ENCODE measurements at places on chromosomes 12 and 14.

- no peak for DNase-seq
These were observed 7.6 kb downstream of the GCH1 start for GRCh38 chr14:54894995-54895394.

- no peak for DNase-seq
These were observed 121.2 kb downstream of the METTL25 start for GRCh38 chr12:82479511-82479910.

DNA sequence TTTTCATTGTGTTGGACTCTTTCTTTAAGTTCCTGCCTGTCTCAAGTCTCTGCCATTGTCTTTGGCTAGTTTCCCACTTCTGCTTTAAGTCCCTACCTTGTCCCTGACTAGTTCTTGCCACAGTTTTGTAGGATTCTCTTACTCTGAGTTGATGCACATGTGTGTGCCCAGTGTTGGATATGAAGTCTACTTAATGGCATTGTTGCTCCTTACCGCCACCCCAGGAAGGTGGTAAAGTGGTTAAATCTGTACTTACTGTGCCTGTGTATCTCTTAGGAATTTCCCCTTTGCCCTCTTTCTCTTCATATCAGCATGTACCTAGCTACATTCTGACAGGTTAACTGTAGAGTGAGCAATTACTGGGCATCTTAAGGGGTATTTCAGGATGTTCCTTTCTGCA lies 227.1 kb downstream of the NUBPL start:
- DNase-seq, result no peak

GRCh38 chr14:99247101-99247729 lies 24.8 kb downstream of the BCL11B start:
- DNase-seq, result no peak

DNA sequence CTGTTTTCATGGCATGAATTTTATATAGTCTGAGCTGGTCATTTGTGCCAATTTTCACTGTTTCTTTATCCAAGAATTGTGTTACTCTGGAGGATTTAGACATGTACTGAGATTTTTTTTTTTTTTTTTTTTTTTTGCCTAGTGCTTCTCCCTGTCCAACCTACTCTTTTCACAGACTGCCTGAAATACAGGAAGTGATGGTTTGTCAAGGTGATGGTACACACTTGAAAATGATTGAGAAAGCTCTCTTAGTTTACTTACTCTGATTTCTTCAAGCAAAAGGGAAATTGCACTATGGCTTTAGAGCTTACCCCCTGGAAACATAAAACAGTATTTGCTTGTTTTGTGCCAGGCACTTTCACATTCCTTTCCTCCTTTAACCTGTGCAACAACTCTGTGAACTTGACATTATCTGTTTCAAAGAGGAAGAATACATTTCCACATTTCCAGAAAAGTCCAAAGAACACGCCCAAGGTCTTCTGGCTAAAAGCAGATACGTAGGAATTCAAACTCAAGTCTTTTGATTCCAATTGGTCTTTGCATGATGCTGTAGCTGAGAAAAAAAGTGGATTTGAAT lies 181.1 kb downstream of the SLC15A5 start:
- DNase-seq, result no peak

DNA sequence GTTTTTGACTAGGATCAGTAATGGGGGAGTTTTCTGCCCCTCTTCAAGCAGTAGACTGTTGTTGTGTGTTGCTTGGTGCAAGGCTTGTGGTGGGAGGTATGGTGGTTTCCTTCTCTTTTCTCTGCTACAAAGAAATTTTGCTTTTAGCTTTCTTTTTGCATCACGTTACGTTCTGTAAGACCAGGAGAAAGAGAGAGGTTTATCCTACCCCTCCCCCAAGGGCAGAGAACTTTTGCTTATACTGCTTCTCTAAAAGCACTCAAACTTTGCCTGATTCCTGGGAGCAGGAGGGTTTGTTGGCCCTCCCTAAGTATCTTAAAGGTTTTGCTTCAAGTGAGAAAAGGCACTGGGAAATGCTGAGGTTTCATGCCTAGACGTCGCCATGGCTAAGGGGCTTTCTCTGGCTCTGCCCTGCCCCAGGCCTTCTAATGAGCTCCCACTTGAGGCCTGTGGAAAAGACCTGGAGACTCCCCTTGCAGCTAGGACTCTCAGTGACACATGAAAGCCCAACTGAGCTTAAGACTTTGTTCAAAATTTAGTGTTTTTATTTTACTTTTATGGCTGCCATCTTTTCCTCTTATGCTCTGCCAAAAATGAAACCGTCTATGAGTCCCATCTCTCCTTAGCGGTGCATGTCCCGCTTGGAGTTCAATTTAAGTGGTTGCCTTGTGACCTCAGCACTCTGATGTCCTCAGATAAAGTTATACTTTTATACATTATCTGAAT lies 49.2 kb downstream of the EIF2S3B start:
- DNase-seq, result peak; percentile 65

DNA sequence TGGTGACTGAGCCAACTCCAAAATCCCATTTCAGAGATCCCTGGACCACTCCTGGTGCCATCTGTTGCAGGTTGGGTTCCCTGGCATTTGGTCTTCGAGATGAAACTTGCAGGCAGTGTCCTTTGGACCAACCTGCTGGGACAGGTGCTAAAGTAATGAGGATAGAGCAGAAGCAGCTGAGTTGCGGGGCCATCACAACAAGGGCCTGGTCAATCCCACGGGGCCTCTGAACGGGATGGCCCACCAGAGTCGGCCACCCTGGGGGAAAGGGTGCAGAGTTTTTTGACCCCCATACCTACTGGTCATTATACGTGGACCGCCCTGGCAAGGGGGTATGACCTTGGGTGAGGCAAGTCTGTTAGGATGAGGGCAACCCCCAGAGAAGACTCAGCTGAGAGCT lies 39.3 kb downstream of the DLK1 start:
- DNase-seq, result no peak

- peak; percentile 32 for DNase-seq
These were observed 428.1 kb downstream of the NRXN3 start for GRCh38 chr14:78598046-78598920.

DNA sequence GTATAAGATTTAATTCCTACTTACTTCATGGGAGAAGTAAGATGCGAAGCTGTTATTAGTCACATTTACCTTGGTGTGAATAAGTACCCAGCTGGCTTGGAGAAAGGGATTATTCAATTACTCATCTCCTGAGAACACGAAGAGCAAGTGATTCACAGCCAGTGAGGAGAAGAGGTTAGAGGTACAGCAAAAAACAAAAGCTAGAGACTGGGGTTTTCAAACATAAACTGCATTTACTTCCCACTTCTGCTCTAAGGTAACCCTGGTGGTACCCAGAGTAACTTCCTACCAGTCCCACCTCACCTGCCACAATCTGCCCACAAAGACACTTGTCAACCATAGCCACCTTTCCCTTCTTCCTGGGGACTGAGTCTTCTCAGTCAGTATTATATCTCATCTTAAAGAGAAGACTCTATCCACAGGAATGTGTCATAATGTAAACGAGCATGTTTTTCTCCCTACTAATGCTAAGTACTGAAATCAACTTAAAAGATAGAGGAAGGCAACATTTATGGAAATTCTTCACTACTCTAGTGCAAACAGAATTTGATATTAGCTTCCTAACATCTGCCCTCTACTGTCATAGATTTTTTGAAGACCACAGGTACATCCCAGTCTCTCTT lies 6.0 kb upstream of the IL22 start:
- DNase-seq, result no peak

DNA sequence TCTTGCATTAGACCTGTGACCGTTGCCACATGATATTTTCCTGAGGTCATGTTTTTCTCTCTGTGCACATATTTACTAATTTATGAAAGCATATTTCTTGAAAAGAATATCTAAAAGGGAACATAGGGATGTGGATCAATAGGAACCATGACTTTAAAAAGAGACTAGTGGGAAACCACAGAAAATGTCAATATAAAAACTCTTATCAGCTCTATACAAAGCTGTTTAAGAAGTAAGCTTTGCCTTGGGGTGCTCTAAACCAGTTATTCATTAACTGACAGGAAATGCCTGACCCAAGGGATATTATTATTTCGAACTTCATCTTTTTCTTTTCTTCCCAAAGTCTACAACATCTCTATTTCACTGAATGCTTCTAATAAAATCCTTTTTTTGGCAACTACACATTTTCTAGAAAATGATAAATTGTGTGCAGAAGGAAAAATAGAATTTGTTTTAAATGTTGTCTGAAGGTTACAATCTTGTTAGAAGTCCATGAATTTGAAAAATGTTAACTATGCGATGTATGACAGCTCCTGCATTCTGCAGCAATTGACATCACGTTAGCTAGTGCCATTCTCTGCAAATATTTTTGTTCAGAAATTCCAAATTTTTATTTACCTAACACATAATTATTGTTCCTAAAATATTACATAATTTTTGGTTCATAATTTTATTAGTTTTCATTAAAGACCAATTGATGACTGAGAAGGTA lies 345.0 kb downstream of the SLC16A7 start:
- no peak for DNase-seq

- no peak for DNase-seq
These were observed 5.9 kb upstream of the ORAI1 start for GRCh38 chr12:121620333-121620891.

DNA sequence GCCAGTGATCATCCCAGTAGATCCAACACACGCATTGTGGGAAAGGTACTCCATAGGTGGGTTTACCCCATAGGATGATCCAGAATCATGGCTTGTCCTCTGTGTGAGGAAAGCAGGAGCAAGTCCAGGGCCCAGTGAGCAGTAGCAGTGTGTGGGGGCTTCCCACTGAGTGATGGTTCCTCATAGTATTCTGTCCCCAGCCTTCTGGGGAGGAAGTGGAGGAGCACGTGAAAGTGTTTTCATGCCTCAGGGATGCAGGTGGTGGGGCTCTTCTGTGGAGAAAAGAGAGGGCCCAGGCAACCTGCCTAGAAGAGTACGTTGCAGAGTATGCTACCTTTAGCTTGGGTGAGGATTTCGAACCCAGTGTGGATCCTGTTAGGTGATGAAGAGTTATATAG lies 56.5 kb downstream of the SUSD6 start:
- DNase-seq, result no peak

DNA sequence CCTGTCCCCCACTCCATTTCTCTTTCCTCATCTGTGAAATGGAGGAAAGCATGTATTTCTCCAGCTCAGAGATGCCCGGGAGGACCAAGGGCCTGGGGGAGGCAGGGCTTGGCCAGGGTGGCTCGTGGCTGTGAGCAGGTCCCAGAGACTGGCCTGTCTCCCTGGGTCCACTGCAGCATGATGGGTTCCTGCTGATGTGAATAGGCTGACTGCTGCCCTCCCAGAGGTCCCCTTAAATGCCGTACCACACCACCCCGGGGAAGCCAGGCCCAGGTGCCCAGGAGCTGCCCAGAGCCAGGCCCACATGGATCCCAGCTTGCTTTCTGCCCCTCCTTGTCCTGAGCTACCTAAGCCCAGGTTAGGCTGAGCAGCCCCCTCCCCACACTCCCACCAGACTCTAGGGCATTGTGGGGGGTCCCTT lies 158.2 kb upstream of the C14orf180 start:
- DNase-seq, result no peak

DNA sequence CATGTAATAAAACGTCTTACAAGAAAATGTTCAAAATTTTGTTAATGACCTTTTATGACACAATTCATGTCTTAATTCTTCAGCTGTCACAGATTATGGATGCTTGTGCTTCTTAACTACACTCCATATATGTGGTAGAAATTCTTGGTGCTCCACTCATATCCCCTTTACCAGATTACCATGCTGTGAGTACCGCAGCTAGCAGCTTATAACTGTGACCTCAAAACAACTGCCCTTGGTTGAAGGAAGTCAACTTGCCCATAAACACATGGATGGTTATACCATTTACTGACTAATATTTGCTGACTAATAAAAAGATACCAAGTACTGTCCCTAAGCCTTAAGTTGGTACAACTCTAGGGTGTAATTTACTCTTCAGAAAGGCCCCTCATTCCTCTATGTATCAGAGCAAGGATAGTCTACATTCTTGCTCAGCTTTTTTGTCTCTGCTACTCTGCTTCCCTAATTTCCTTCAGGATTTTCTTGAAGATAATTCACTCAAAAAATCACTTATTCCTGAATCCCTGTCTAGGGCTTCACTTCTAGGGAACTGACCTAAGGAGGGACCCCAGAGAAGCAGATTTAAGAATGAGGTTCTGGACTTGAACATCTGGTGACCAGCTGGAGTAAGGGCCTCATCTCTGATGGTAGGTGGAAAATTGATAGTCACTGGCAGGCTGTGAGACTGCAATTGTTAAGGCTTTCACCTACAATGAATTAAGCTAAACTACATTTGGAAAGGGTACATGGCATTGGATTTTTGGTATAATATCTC lies 152.3 kb downstream of the SLC6A15 start:
- no peak for DNase-seq

DNA sequence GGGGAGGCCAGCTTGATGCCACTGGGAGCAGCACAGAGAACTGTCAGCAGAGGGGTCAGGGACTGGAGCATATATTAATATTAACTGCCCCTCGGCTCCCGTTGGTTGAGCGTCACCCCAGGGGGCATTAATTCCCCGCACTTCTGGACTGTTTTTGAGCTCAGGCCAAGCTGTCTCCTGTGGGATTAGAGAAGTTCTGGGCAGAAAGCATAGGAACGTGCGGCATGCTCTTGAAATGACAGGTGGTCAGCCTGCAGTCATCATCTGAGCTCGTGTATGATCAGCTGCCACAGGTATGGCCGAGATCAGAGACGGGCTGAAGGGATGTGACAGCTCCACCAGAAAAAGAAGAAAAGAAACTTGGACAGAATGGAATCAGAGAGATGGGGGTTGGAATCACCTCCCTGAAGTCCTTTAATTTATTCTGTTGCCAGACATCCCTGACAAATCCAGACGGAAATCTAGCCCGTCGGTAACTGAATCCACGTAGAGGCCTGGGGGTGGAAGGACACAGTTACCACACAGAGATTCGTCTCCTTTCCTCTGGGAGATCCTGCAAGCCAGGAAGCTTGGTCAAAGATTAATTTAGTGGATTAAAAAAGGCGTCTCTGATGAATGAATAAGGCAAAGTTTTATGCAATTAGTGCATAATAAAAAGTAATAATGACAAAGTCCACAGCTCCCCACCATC lies 23.6 kb downstream of the NR1H4 start:
- DNase-seq, result no peak

- peak; percentile 74 for DNase-seq
These were observed 123.0 kb upstream of the PZP start for GRCh38 chr12:9331218-9331626.

DNA sequence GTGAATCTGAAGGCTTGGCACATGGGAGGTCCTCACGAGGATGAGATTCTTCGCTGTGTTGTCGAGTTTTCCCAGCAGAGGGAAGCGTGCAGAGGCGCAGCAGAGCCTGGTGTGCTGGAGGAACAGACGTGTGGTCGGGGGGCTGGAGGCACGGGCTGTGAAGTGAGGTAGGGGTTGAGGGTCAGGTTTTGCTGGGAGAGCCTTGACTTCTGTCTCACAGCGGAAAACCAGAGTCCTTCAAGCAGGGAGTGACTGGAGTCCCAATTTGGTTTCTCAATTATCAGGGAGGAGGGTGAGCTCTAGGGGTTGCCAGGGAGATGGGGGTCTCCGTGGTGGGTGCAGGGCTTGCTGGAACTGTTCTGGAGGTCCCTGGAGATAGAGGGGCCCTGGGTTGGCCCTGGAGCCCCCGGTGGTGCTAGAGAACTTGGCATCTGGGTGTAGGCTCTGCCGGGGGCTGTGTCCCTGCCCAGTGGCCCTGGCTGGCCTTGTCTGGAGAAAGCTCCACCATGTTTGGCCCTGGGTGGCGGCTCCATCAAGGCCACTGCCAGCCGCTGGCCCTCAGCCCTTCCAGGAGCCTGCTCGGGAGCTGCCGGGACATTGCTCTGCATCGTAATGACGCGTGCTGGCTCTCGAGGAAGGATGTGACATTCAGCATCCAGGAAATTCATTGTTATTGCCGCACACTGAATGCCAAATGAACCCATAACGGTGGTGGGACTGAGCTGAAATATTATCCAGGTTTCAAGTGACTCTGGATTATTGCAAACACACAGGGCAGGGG lies 215.7 kb downstream of the KIF26A start:
- DNase-seq, result no peak
